Astrocyte (in vitro differentiated cells and primary cell): ENCODE measurements at places on chromosomes 11 and 22. TPM values are rescaled to one million over a fixed set of nuclear protein-coding genes. Genes with fewer than 3 reads are reported as not detected.

OR6A2 gene
- 0.09 TPM in 1 of 2 replicates, not detected in the other for total RNA-seq

- peak overlapping the region; percentile 85 for H3K4me3 ChIP-seq
- DNase-seq: peak; percentile 46
- H3K36me3 ChIP-seq: no peaks in the 10 kb centered on the region
Measured at GRCh38 chr22:20021196-20022181, 579 bp downstream of the TANGO2 start.

GGT5 gene
- 0.64 and 0.89 TPM in 2 replicates for total RNA-seq

RBMXL2 gene
- total RNA-seq: not detected in 2 replicates
